ENCODE measurements at places on chromosomes 7 and 10.

GRCh38 chr7:18405726-18406125, 89.8 kb upstream of the HDAC9 start:
- no peak for DNase-seq

GRCh38 chr10:119306514-119306951, 99.2 kb downstream of the GRK5 start:
- no peak for DNase-seq

DNA sequence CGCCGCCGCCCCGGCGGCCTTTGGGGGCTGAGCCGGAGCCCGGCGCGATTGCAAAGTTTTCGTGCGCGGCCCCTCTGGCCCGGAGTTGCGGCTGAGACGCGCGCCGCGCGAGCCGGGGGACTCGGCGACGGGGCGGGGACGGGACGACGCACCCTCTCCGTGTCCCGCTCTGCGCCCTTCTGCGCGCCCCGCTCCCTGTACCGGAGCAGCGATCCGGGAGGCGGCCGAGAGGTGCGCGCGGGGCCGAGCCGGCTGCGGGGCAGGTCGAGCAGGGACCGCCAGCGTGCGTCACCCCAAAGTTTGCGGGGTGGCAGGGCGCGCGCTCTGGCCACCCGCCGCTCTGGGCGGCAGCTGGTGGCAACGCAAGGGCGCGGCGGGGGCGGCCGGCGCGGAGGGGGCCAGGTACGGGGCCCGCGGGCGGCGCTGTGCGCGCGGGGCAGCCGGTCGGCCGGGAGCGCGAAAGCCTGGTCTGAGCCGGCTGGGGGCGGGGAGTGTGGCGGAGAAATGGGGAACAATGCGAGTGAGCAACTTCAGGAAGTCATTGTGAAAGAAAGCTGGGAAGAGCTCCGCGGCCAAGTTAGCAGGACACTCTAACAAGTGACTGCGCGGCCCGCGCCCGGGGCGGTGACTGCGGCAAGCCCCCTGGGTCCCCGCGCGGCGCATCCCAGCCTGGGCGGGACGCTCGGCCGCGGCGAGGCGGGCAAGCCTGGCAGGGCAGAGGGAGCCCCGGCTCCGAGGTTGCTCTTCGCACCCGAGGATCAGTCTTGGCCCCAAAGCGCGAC, at the start of gene IKZF1:
Gene IKZF1, plus strand, starts transcription at position 588 of the 782 bp plus-strand sequence. CDS start 14,346 bp downstream, outside the sequence.
- no peak for DNase-seq

GRCh38 chr7:15687546-15688278, 1.2 kb upstream of the MEOX2 start:
- peak; percentile 19 for DNase-seq

- DNase-seq: no peak
Observed at GRCh38 chr7:17176371-17177032, 122.0 kb upstream of the AHR start.

DNA sequence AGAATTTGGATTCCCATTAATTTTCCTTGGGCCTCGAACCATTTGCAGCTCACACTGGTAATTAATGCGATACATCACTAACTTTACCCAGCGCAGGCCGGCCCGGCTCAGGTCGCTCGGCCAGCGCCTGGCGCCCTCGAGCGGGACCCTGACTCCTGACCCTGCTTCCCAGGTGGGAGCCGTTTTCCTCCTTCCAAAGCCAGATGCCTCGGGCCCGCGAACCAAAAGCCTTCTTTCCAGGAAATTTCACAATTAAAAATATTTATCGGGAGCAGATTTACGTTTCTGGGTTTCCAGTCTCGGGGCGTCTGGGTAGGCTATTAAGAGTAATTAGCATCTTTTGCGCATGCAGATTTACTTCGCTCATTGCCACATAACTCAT, 12.2 kb downstream of the LBX1 start:
- no peak for DNase-seq

GRCh38 chr7:143068446-143068845, 16.3 kb downstream of the OR6V1 start:
- no peak for DNase-seq

- no peak for DNase-seq
Observed at GRCh38 chr7:27123007-27123476, 7.5 kb downstream of the HOXA4 start.

GRCh38 chr10:20948686-20949327, 51.7 kb upstream of the NEBL start:
- DNase-seq: no peak
